Kidney tubule cell (primary cell): ENCODE measurements at places on chromosomes 3 and 15.

DNA sequence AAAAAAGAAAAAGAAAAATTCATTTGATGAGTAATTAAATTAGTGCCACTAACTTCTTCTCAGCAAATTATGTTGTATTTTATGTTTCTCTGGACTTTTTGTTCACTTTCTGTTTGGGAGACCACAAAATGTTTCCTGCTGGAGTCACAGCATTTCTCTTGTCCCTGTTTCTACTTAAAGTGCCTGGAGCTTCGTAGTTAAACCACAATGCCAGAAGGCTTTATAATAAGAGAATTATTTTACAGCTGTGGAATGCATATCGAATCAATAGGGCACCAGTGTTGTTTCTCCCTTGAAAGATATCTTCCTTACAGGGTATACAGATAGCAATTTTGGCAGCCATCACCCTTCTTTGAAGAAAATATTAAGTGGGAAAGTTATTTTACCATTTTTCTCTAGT lies 3.2 kb downstream of the DTWD1 start:
- no peak for DNase-seq

DNA sequence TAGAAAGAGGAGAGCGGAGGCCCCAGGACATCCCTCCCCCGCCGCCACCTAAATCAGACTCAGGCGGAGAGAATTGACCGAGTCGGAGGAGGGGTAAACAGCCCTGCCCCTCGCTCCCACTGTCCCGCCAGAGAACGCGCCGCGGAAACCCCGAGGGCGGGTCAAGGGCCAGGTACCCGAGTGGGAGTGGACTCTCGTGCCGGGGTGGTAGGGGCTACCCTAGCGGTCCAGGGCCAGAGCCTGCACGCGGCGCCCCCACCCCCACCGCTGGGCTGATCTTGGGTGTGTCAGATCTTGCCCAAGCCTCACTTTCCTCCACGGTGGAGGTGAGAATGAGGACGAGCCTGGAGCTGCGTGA lies 19.0 kb downstream of the SPATA12 start:
- no peak for DNase-seq

GRCh38 chr15:38896647-38897046 lies 332.0 kb upstream of the RASGRP1 start:
- DNase-seq, result no peak

DNA sequence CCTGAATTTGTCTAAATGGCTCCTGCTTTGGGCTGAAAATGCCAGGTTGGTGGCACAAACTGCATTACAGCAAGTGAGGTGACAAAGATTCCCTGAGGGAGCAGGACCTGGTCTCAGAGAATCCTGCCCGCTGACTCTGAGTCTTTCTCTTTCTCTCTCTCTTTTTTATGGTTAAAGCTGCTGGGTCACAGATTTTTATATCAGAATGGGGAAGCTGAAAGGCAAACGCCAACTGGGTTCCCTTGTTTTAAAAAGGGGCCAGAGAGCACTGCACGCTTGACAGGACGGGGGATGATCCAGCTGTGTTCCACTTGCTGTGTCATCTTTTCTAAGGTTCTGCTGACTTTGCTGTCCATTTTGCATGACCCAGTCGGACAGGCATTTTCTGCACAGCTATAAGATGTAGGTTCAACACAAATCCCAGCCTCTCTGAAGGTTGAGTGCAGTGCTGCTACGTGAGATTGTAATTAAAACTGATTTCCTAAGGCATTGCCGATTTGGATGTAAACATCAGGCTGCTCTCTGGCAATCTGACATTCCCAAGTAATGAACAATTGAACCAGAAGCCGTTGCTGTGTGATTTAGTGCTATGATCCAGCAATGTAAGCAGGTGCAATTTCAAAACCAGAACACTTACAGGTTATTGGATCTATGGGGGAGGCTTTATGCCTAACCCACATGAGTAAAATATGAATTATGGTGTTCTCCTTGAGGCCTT lies 25.8 kb downstream of the ARHGEF3 start:
- peak; percentile 6 for DNase-seq

- no peak for DNase-seq
Observed at GRCh38 chr3:194768586-194768985, 82.9 kb downstream of the FAM43A start.

GRCh38 chr15:54208786-54209185 lies 230.5 kb downstream of the UNC13C start:
- DNase-seq, result peak; percentile 23

- DNase-seq, result peak; percentile 24
Observed at GRCh38 chr3:79297245-79297960, 470.4 kb downstream of the ROBO1 start.

- no peak for DNase-seq
Observed at GRCh38 chr15:48265135-48265534, 59.0 kb downstream of the SLC12A1 start.

DNA sequence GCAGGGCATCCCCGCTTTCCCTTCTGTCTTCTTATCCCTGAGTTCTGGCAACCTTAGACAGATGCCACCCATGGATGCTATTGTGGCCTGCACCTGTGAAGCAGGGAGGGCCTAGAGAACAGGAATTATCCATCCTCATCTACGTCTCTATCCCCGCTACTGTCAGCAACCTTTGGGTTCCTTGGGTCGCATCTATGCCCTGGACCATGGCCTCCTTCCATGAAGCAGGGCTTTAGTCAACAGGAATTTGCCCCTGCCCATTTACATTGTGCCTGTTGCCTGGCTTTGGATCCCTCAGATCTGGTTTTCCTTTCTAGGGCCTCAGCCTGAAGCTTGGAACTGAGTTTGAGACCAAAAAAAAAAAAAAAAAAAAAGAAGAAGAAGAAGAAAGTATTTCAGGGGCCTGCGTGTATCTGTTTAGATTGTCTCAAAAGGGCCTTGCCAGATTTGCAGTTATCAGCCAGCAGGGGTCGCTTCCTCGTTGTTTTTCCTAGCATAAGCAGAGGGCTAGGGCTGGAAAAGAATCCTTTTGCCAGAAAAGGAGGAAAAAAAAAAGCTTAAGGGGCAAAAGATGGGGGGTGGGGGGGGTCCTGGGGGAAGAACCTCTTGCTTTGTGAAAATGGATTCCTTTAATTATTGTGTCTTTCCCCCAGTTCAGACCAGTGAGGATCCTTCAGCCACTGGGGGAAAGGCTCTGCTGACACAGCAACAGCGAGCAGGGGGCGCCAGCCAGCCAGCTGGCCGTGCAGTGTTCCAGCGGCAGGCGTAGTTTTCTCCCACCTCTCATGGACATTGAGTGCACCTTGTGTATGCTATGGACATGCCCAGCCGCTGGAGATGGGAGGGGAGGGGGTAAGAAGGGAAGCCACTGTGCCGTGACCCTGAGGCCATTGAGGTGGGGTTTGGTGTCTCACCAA lies 65.7 kb upstream of the ALDH1L1 start:
- DNase-seq, result peak; percentile 44

- peak; percentile 57 for DNase-seq
Observed at GRCh38 chr3:171994646-171995428, 44.5 kb upstream of the FNDC3B start.

DNA sequence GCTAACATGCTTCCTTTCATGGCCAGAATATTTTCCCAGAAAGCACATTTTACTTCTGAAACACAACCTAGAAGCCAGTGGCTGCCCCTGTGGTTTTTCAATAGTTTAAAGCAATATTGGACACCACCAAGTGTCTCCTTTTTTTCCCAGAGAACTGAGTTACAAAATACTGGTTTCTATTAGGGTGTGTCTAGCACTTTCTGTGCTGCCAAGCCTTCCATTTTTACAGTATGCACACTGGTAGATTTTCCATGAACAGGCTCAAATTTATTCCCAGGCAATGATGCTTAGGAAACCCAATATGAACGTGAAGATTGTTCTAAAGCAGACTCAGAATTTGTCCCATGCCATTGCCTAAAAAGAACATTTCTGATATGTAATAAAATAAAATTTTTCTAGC lies 7.2 kb downstream of the TNFAIP8L3 start:
- no peak for DNase-seq

- peak; percentile 71 for DNase-seq
Observed at GRCh38 chr3:33186524-33187367, 31.9 kb downstream of the SUSD5 start.

DNA sequence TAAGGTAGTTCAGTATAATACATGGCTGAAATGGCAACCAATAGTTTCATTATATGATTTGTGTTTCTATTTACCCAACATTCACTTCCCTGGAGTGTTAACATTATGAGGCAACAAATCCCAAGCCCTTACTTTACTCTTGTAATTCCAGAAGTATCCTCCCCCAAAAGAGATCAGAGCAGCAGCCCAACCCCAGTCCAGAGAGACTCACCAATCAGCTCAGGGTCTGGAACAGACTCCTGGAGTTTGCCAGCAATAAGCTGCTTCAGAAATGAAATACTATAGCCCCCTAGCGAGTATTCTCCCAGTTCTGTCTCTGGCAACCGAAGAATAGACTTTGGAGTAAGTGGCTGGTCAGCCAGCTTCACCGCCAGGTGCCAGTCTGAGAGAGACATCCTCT lies 2.5 kb downstream of the UBL7 start:
- DNase-seq, result no peak

DNA sequence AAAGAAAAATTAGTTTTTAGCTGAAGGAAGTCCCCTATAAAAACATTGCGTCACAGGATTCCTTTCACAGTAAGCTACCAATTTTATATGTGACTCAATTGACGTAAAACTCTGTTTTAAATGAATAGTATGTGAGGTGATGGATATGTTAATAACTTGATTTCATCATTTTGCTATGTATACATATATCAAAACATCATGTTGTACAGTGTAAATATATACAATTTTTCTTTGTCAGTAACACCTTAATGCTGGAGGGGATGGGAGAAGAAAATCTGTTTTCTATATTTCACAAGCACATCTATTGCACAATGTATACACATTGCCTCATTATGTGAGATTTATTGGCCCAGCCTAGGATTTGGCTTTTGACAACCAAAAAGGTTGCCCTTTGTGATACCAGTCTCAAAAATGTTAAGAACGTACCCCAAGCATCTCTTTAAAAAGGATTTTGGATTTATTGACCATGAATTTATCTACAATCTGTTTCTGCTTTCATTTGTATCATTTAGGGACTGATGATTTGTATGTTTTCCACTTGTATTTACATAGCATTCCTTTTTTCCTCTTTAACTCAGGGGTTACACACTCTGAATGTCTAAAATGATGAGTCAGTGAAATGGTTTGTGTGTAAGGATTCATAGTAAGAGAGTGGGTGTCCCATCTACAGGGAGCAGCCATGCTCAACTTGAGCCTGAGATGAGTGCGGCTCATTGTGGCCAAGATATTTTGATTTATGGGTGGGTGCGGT lies 62.6 kb downstream of the CRTC3 start:
- DNase-seq, result peak; percentile 58

GRCh38 chr3:52172262-52172757 lies 18.1 kb upstream of the POC1A start:
- DNase-seq, result no peak

DNA sequence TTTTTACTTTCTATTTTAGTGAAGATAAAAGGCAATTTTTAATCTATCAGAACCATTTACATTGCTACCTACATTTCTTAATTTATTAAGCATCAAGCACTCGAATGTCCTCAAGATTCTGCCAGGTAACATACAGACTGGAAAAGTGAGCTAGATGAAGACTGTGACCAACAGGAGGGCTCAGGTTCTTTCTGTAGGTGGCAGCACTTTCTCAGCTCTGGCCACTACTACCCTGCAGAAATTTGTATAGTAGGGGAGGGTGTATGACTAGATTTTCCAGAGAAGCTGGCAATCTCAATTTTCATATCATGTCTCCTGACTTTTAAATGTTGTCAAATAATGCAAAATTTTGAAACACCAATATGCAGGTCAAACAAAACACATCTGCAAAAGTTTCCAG lies 165.0 kb upstream of the SUCLG2 start:
- DNase-seq, result peak; percentile 25

DNA sequence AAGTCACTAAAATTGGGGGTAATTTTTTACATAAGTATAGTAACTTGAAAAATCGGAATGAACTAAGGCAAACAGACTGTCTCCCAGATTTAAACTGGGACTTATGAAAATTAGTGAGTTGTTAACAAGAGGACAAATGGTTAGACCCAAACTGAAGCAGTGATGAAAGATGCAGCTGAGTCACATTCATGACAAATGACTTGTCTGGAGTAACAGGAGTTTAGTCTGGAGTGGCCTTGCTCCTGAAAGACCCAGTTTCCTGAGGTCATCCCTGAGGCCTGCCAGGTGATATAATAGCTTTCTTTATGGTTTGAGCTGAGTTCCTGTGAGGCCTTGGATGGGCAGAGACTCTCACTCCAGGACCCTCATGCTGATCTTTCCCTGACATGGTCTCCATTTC lies 9.6 kb upstream of the CTDSPL start:
- peak; percentile 78 for DNase-seq

GRCh38 chr15:70353606-70354345 lies 256.1 kb upstream of the TLE3 start:
- DNase-seq, result no peak

- DNase-seq, result no peak
Observed at GRCh38 chr15:58487724-58488120, 55.9 kb downstream of the LIPC start.

- DNase-seq, result no peak
Observed at GRCh38 chr3:195246581-195246995, 24.4 kb downstream of the XXYLT1 start.

DNA sequence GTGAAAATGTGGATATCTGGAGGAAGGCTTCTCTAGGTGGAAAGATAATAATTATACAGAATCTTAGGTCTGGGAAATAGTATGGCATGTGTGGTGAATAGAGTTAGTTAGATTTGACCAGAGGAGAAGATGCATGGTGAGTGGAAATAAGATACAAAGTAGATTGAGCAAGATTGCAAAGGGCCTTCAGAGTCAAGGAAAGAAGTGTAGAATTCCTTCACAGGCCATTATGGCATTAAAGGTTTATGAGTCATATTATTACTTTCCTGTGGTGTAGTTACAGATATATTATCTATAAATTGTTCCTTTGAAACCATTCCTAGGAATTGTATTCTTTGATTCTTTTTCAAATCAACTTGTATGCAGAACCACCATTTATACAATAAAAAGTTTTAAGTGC lies 660.3 kb downstream of the SI start:
- DNase-seq, result no peak

GRCh38 chr3:197364410-197365071 lies 66.1 kb upstream of the DLG1 start:
- DNase-seq, result peak; percentile 32

GRCh38 chr3:3366386-3366785 lies 186.9 kb upstream of the CRBN start:
- DNase-seq, result no peak

- no peak for DNase-seq
Observed at GRCh38 chr3:185363662-185364203, 797 bp downstream of the MAP3K13 start.

GRCh38 chr3:30078736-30079135 lies 527.7 kb upstream of the TGFBR2 start:
- DNase-seq, result peak; percentile 43

DNA sequence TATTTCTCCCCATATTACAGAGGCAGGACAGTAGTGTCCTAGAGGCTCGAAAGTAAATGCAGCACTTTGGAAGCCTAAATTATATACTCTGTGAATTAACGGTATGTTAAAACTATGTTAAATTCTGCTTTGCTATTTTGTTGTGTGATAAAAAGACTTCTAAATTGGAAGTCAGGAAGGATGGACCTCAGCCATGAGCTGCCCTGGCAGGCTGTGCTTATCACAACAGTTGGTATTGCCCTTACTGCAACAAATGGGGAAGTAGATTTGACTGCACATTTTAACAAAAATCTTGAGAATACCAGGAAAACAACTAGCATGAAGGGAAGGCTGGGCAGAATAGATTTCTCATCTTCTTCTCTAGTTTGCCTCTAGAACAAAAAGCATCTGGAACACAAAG lies 706.6 kb downstream of the SI start:
- DNase-seq, result no peak

GRCh38 chr3:124883766-124884473 lies 3.2 kb downstream of the ITGB5 start:
- peak; percentile 65 for DNase-seq

- DNase-seq, result no peak
Observed at GRCh38 chr15:40917585-40917984, 11.6 kb upstream of the DLL4 start.
